AML-193 (cell line): ENCODE measurements at places on chromosomes 11 and 22.

DNA sequence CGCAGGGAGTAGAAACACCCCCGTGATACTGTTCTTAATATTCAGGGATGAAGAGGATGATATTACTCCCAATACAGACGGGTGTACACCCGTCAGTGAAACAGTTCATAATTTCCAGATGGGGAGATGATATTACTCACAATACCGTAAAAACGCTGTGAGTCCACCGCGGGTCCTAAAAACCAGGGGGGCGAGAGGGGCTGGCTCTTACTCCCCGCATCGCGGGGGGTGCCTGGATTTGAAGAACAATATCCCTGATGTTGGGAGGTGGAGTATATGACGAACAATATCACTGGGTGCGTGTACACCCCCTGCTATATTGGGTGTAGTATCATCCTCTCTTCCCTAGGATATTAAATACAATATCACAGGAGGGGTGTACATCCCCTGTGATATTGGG lies 20.5 kb upstream of the APOL5 start:
- no peak for DNase-seq

DNA sequence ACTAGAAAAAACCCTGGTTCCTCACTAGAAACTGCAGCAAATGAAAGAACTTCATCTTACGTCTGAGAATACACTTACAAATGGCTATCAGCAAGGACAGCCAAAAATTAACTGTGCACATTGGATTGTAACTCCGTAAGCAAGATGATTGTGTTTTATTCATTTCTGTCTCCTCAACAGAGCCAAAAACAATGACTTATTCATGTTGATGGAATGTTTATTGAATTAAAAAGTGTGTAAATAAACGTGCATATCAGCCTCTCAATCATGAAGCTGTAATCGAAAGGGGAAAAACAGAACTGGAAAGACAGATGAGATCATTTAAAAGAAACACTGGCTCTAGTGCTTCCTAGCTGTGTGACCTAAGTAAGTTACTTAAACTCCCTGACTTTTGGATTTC lies 307.5 kb upstream of the ZC3H12C start:
- no peak for DNase-seq

GRCh38 chr11:106281455-106282173 lies 204.2 kb downstream of the AASDHPPT start:
- no peak for DNase-seq

GRCh38 chr11:106989078-106989455 lies 29.2 kb downstream of the GUCY1A2 start:
- DNase-seq: no peak

GRCh38 chr22:25661073-25661472 lies 80.9 kb upstream of the MYO18B start:
- no peak for DNase-seq

GRCh38 chr11:72850832-72851231 lies 36.6 kb downstream of the ATG16L2 start:
- no peak for DNase-seq

GRCh38 chr11:60221692-60222091 lies 21.2 kb downstream of the MS4A4E start:
- no peak for DNase-seq

- DNase-seq: no peak
These were observed 12.5 kb downstream of the CCDC34 start for GRCh38 chr11:27350511-27350910.

DNA sequence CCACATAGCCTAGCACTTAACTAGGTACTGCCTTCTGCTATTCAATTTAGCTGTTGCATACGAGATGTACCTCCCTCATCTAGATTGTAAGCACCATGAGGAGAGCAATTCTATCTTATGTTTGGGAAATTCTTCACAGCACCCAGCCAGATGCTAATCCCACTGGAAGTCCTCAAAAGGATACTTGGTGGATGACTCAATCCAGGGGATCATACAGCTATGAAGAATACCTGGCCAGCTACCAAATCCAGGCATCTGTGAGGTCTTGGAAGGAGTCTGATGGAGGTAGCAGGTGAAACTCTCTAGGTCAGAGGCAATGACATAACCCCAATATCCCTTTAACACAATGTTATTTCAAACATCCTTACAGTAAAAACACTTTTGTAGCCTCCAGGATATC lies 167.8 kb upstream of the NCAM1 start:
- no peak for DNase-seq

GRCh38 chr22:42272431-42272999 lies 2.1 kb upstream of the TCF20 start:
- DNase-seq: peak; percentile 3

DNA sequence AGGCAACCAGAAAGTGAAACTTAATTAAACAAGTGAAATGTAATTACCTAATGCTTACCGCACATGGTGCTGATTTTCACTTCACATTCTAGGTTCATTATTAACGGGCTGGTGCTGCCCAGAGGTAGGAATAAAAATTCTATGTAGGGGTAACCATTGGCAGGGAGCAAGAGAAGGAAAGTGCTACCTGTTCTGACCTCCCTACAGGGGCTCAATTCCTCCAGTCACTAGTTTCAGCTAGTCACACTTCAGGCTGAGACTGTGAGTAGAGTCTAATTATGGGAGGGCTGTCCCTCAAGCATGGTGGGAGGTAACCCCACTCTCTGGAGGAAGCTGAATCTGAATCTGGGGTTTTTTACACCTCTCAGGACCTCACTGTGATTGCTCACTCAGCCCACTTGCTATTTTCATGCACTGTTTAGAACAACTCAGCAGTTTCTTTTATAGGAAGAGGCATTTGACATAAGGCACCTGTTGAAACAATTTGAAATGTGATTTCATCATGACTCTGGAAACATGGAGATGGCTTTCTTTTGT lies 75.4 kb downstream of the MAML2 start:
- DNase-seq: no peak

DNA sequence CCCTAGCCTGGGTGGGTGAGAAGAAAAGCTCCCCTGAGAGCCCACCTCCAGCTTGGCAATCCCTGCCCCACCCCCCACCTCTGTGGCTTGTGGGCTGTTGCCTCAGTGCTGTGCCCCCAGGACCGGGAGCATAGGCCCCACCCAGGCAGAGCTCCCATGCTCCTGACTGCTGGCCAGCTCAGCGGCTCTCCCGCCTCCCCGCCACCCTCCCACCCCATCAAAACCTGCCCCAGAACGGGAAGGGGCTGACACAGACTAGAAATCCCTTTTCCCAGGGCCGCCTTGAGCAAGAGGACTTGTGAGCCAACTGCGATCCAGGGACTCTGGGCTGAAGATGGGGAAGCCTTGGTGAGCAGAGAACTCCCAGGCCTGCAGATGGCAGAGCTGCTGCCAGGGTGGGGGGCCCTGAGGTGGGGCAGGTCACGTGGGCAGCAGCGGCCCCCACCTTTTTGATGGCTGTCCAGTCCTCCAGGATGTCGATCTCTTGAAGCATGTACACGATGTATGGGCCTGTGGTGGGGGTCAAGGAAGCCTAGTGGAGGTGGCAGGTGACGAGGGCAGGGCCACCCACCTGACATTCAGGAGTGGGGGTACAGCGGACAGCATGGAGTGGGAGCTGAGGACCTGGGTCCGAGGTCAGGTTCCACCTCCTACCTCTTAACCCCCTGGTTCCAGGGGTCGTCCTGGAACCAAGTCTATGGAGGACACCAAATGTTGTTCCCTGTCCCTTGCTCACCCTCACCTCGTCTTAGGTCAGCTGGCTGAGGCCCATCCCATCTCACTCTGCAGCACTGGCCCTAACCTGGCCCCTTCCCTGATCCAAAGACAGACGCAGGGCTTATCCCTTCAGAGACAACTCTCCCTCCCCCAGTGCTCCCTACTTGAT lies 2.3 kb upstream of the RIN1 start:
- no peak for DNase-seq

- DNase-seq: no peak
These were observed 176.6 kb downstream of the ADAMTS15 start for GRCh38 chr11:130624971-130625544.

DNA sequence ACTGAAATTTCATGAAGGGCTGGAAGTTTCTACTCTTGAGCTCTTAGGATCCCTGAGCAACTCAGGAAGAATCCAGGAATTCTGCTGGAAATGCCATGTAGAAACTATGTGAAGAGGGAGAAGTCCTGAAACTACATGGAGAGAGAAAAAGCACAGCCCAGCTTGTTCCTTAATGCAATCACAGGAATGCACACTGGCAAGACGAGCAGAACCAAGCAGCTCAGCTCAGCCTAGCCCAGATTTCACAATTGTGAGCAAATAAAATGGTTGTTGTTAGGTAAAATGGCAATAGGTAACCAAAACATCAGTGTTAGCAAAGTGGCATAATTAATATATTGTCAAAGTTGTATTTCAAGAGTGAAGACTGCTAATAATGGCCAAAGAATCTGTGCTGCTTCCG lies 28.1 kb downstream of the ZNF214 start:
- no peak for DNase-seq
